Stimulated activated CD4-positive, alpha-beta T cell treated with anti-CD3 and anti-CD28 coated beads, Interleukin-2, amount 100 ng/mL, for 24 hours (primary cell): ENCODE measurements at places on chromosomes 12 and 14.

- no peak for DNase-seq
Observed at GRCh38 chr12:89382328-89382727, 30.0 kb upstream of the DUSP6 start.

GRCh38 chr12:132966676-132967415, 10.7 kb upstream of the ZNF605 start:
- DNase-seq, result no peak

GRCh38 chr12:108683906-108684556, 47.3 kb downstream of the CORO1C start:
- no peak for DNase-seq

- DNase-seq, result no peak
Observed at GRCh38 chr12:16330560-16330959, 16.9 kb upstream of the MGST1 start.

DNA sequence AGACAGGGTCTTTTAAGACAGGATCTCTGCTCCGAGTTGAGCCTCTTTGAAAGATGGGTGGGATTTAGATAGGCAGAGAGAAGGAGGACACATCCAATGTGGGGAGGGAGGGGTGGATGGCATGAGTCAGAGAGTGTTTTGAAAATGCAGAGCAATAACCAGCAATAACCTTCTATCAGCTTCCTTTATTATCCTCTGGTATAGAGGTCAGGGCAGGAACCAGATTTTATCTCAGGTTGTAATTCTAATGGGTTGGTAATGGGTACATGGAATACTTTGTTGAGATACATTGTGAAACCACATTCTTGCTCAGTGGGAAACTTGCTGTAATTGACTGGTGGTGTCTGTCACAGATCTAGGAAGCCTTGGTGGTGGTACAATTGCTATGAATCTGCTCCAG, 37.6 kb upstream of the CCDC63 start:
- DNase-seq, result no peak

- DNase-seq, result no peak
Observed at GRCh38 chr14:62674563-62675237, 370.6 kb downstream of the KCNH5 start.

GRCh38 chr12:79692860-79693577, 2.3 kb upstream of the PAWR start:
- no peak for DNase-seq

DNA sequence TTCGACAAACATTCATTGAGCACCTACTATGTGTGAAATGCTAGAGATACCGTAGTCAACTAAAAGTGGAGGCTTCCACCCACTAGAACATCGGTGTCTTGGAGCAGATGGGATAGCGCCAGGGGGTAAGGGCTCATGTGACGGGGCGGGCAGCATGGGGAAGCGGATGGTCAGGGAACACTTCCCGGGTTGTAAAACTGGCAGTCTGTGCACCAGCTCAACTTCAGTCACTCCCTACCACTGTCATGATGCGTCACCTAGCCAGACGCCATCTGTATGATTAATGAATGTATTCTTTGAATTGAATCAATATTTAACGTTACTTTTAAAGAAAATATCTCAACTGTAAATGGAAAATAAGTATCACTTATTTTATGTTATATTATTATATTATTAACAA, 93.5 kb downstream of the PIWIL1 start:
- DNase-seq, result no peak

GRCh38 chr14:41280745-41281144, 325.9 kb upstream of the LRFN5 start:
- no peak for DNase-seq

DNA sequence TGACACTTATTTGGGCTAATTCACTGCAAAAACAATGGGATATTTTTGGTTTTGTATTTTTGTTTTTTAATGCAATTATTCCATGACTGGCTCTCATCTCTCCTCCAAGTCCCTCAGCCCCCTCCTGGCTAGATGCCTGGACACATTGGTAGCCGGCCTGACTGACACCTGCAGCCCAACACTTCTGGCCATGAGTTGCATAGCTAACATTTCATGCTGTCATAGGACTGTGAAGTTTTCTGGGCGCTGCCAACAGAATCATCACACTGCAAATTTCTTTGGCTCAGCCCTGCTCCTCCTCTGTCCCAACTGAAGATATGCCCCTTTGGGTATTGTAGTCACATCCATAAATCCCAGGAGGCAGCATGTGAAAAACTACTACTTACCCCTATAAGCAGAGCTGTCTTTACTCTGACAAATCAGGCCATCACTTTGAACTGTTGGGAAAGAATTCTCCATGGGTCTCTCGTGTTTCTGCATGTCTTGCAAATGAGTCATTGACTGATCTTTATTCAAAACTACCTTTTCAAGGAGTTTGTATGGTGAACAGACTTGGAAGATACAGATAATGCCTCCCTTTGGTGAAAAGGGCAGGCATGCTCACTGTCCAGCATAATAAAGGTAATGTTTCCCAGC, 126.7 kb upstream of the LGR5 start:
- no peak for DNase-seq

GRCh38 chr14:103103461-103104388, 9.2 kb downstream of the EXOC3L4 start:
- no peak for DNase-seq

- DNase-seq, result no peak
Observed at GRCh38 chr12:8553088-8553627, 12.5 kb upstream of the CLEC4E start.

GRCh38 chr12:87930033-87930432, 99.2 kb downstream of the C12orf50 start:
- no peak for DNase-seq

- DNase-seq, result no peak
Observed at GRCh38 chr12:124036171-124036598, 63.2 kb downstream of the ZNF664 start.
